MV-4-11 (cell line): ENCODE measurements at places on chromosomes 13 and 19.

GRCh38 chr19:46849610-46850009 is 1.0 kb downstream of the AP2S1 start:
- DNase-seq: peak; percentile 49

GRCh38 chr19:43809762-43810696 is 7.8 kb upstream of the LYPD5 start:
- DNase-seq: peak; percentile 79

- no peak for DNase-seq
Measured at GRCh38 chr19:28034936-28035335, 1178.0 kb downstream of the UQCRFS1 start.

GRCh38 chr13:34156841-34157365 is 339.0 kb downstream of the RFC3 start:
- DNase-seq: peak; percentile 52

DNA sequence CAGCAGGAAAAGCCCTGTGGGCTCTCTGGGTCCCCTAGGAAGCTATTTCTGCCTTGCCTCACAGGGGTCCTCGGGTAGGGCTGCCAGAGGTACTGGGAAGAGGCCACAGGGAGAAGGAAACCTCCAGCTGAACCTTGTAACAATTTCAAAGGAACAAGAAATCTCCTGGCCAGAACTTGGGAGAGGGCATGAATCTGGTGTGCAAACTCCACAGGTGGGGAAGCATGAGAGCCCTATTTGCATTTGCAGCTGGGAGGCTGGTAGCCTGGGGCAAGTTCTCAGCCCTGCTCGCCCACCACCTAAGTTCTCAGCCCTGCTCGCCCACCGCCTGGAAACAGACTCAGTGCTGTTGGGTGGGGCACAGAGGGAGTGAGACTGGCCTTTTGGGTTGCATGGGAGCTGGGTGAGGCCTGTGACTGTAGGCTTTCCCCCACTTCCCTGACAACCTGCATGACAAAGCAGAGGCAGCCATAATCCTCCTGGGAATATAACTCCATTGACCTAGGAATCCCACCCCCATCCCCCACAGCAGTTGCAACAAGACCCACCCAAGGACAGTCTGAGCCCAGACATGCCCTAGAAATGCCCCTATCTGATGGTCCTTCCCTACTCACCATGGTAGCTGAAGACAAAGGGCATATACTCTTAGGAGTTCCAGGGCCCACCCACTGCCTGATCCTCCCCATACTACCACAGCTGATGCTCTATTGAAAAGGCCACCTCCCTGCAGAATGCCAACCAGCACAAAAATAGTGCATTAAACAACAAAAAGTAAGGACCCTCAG is 11.7 kb downstream of the UGGT2 start:
- no peak for DNase-seq

- DNase-seq: no peak
Measured at GRCh38 chr13:113116871-113117271, 5.7 kb upstream of the F10 start.

GRCh38 chr13:34034411-34034810 is 216.5 kb downstream of the RFC3 start:
- no peak for DNase-seq

- DNase-seq: no peak
Measured at GRCh38 chr19:3570606-3571011, 2.1 kb upstream of the HMG20B start.

DNA sequence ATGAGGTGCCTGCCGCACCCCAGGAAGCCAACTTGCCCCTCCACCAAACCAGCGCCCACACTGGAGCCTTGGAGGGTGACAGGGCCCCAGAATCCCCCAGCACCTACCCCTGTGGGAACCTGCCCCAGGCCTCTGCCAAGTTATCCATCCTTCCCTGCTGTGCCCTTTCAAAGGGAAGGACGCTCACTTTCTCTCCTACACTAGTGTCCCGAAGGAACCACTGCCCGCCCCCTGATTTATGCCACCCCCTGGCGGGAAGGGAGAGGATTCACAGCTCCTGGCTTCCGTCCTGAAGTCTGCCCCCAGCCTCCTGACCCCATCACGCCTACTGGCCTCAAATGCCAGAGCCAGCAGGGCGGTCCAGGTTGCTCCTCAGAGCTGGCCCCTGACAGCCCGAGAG is 1.4 kb downstream of the EVI5L start:
- DNase-seq: no peak

GRCh38 chr13:73583331-73583730 is 524.5 kb downstream of the KLF5 start:
- DNase-seq: no peak

- peak; percentile 81 for DNase-seq
Measured at GRCh38 chr19:42121656-42122069, 10.6 kb downstream of the POU2F2 start.

- no peak for DNase-seq
Measured at GRCh38 chr13:108944760-108945159, 315.3 kb downstream of the MYO16 start.

GRCh38 chr13:30750036-30750435 is 14.7 kb downstream of the ALOX5AP start:
- DNase-seq: no peak

- DNase-seq: no peak
Measured at GRCh38 chr13:80341756-80342370, 937 bp upstream of the SPRY2 start.

DNA sequence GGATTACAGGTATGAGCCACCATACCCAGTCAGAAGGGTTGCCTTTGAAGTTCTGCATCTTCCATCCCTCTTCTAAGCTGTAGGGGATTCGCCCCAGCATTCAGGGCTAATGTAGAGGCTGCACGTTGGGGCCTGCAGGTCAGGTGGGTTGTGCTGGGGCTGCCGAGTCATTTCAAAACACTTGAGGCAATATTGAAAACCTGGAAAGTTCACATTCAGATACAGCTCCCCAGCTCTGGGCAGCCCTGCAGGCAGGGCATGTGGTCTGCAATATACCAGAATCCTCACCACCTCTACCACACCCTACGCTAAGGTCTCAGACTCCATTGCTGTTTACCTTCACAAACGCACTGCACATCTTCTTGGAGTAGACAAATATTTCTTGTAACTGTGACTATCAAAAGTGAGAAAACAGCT is 24.6 kb downstream of the CCNE1 start:
- no peak for DNase-seq

DNA sequence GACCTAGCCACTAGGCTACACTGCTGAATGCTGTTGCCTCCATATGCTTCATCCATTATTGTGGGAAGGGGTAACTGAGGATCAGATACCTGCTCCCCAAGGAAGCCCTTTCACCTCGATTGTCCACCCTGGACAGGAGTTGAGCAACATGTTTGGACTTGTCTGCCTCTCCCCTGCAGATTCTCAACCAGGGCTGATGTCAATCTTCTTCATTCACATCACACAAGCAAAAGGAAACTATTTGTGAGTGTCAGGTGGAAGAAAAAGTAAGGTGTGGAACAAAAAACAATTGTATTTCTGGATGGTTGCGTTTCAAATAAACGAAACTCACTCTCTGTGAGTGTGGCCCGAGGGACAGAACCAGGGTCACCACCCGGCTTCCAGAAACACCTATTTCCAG is 29.5 kb upstream of the MUC16 start:
- DNase-seq: no peak

DNA sequence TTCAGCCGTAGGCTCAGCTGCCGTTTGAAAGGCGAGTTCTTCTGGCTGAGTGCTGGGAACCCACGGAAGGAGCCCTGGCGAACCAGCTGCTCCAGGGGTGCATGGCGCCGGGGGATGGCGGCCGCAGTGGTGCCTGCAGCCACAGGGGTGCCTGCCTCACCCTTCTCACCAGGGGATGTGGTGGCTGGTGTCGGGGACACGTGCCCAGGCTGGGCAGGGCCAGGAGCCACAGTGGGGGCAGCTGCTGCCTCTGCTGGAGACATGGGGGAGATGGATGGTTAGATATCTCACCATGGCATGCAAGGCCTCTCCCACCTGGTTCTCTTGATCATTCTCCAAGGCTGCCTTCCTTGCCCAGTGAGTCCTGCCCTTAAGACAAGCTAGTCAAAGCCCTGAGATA is 17.1 kb downstream of the NUMBL start:
- DNase-seq: no peak

- peak; percentile 45 for DNase-seq
Measured at GRCh38 chr13:66222926-66223325, 1007.2 kb downstream of the PCDH9 start.

DNA sequence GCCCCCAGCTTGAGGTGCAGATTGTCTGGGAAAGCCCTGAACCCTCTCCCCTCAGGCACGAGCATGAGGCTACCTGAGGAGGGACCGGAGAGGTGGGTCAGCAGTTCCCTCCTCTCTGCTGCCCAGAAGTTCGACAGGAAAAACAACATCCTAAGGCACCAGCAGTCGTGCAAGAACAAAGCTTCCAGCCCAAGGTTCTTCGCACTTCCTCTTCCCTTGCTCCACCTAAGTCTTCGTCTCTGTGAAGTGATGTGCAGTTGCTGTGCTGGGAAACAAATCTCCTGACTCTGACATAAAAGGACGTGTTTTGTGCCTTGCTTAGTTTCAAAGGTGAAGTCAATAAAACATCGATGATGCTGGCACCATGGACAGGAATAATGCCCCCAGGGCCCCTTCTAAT is 173.3 kb downstream of the USP12 start:
- DNase-seq: peak; percentile 51

- DNase-seq: no peak
Measured at GRCh38 chr13:51942189-51942588, 69.1 kb downstream of the ATP7B start.

GRCh38 chr19:22893855-22894270 is 61.8 kb downstream of the ZNF723 start:
- no peak for DNase-seq

- no peak for DNase-seq
Measured at GRCh38 chr13:52994051-52994450, 34.6 kb upstream of the OLFM4 start.

DNA sequence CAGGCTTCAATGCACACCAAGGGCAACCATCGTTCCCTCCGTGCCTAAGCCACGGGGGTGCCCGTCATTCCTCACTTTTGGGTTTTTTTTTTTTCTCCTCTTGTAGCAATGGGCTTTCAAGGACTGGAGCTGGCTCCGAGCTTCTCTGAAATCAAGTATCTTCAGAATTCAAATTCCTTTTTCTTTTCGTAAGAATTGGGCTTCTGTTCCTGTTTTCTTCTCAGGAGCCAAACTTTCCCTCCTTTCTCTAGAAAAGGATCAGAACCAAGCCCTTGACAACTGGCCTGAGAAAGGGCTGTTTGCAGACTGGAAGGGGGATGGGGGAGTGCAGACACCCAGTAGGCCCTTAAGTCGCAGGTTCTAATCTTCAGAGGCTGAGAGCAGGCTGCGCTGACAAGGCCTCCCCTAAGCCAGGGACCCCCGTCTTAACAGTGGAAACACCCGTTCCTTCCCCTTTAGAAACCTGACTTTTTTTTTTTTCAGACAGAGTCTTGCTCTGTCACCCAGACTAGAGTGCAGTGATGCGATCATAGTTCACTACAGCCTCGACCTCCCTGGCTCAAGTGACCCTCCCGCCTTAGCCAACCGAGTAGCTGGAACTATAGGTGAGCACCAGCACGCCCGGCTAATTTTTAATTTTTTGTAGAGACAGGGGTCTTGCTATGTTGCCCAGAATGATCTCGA is 51.6 kb downstream of the RFX2 start:
- no peak for DNase-seq

GRCh38 chr13:112895521-112896465 is 73.2 kb upstream of the MCF2L start:
- no peak for DNase-seq

DNA sequence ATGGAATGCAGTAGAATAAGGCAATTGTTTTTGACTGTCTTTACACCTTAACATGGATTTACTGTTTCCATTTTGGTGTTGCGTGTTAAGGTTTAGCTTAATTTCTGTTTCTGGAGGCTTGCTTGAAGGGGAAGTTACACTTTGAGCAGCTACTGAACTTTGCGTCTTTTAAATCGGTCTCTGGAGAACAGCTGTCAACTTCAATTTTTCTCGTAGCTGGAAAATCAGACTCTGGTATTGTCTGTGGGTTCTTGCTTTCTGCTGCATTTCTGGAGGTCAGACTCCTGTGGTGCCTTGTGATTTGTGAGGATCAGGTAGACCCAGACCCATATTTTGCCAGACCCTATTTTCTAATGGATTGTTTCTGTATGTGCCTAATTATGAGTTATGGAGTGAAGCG is 146.7 kb downstream of the ATP8A2 start:
- DNase-seq: no peak

- no peak for DNase-seq
Measured at GRCh38 chr13:44374348-44374712, 706 bp downstream of the SERP2 start.
